ENCODE measurements at places on chromosomes 13 and 19.
A peak's percentile ranks its signal among the peaks of the same experiment; 100 is the strongest.

DNA sequence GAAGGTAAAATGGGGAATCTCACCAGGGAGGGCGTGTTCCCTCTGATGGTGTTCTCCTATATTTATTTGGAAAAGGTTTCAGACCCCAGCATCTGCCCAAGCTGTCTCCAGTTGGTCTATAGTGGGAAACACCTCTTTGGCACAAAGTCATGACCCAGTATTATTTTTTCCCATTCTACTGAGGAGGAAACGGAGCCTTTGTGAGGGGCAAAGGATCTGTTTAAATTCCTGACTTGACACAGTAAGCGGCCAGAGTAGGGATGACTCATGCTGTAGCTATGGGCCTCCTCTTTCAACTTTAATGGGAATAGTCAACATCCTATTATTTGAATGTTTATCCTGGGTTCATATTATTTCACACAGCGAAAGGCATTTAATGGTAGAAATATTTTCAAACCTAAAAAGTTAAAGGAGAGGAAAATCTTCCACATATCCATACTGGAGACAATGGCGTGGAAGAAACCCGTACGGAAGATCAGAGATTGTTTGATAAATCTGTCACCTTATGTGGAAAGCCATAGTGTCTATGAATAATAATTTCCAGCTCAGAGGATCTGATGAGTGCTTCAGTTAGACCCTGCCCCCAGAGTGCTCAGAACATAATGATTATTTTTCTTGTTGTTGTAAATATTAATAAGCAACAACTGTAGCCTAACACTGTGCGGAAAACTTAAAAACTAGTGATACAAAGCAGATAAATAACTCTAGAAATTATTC, 126.0 kb downstream of the FOXO1 start:
- DNase-seq, result peak; percentile 75

DNA sequence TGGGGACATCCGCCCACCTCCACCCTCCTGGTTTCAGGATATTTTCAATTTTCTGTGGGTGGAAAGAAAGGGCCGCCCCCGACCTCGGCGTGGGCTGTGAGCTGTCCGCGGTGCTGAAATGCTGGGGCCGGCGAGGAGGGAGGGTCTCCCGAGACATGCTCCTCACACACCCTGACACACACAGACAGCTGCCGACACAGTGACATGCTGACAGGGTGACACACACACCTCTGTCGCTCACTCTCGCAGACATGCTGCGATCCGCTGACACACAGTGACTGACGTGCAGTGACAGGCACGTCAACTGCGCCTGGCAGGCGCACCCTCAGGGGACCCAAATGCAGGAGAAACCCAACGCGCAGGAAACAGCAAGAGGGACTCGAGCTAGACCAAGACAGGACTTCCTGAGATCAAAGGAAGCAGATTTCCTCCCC, 25.1 kb upstream of the MEIS3 start:
- peak; percentile 89 for DNase-seq

DNA sequence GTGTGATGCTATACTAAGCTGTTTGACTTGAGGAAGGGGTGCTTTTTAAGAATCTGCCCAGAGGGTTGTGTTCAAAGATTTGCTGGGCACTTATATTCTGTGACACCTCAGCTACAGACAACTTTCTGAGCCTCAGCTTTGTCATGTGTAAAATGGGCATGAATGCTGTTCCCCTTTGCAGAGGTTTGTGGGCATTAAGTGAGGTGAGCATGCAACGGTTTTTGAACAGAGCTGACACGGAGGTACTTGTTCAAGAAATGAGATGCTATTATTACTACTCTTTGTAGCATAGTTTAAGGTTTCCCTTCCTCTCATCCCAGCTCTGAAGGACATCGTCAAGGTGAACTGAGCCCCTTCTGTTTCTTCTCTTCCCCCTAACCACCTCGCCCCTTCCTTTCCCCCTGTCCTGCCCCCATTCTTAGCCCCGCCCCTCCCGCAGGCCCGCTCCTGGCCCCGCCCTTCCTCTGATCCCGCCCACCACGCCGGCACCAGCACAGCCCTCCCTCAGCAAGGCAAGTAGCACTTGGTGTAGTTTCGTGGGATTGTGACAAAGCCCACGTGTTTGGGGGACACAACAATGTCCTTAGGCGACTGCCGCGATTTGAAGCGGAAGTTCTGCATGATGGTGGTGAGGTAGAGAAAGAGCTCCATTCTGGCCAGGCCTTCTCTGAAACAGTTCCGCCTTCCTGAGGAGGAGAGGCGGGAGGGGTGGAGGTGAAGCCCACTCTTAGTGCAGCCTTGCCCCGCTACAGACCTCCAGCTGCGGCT, 26.1 kb upstream of the CYP2A7 start:
- DNase-seq, result peak; percentile 74

DNA sequence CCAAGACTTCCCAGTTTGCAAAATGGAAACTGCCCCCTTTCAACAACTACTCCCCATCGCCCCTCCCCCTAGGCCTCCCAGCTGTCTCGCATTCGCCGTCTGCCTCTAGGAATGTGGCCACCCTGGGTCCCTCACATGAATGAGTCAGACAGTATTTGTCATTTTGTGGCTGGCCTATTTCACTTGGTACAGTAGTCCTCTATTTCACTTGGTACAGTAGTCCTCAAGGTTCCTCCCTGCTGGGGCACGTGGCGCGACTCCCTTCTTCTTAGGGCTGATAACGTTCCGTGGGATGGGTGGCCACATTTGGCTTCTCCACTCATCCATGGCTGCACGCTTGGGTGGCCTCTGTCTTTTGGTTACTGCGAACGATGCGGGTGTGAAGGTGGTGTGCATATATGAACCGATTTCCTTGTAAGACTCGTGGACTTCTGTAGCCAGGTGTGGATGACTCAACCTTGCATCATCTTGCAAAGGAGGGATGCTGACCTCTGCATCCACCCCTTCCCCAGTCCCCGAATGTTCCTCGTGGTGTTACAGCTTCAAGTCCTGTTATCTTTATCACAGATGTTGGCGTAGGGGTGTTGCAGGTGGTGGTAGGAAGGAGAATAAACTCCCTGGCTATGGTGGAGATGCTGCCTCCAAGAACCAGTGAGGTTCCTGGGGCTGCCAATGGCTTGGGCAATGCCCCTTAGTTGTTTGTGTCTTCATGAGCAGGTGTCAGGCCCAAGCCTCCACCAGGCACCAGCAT, 112.1 kb upstream of the SOX1 start:
- peak; percentile 68 for DNase-seq

- DNase-seq, result no peak
Observed at GRCh38 chr19:39595950-39596349, 6.4 kb upstream of the LGALS13 start.

DNA sequence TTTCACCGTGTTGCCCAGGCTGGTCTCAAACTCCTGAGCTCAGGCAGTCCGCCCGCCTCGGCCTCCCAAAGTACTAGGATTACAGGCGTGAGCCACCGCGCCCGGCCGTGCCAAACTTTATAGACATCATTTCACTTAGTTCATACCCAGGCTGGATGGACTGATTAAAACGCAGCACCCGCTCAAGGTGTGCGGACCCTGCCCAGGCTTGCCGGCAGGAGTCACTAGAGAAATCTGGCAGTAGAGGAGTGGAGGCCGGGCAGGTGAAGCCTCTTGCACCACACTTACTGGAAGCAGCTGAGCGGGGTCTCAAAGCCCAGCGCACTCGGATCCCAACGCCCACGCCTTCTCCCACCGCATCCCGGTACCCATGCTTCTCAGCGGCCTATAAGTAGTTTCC, 11.4 kb downstream of the PTGIR start:
- peak; percentile 44 for DNase-seq

DNA sequence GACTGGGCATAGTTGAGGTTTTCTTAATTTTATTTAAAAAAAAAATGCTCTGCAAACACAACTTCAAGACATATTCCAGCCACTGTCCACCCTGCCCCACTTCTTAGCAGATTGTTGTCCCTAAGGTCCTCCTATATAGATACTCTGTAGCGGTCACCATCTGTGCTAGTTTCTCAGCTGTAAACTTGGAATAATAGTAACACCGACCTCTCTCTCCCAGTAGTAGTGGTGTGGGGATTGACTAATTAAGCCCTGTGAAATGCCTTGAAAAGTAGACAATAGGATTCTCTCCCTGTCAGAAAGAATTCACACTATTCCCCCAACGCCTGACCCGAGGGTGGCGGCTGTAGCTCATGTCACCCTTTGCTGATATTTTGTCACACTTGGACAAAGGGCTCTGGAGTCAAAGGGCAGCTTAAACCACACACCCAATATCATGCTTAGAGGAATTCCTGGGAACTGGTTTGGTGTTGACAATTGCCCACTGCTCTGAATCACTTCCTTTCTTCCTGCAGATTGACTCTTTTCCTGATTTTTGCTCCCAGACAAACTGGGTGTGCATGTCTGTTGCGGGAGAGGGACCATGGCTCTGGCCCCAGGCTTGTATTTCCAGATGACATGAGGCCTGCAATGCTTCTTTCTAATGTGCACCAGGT, 9.2 kb upstream of the SERP2 start:
- DNase-seq, result peak; percentile 85

DNA sequence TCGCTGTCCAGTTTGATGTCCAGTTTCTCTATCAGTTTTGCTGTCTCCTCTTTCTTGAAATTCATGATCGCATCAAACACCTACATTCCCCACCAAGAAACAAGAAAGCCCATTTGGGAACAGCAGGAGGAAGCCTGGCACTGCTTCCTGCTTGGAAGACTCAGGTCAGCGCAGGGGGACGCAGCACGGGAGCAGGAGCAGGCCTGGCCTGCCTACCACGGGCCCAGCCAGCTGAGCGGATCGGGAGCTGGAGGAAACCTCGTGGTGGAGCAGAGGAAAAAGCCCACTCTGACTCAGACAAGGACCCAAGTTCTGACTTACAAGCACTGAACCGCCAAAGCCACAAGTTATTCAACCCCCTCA, 3.9 kb downstream of the EEF2 start:
- DNase-seq, result no peak

GRCh38 chr13:30900436-30900835, 5.6 kb upstream of the MEDAG start:
- no peak for DNase-seq

All from endodermal cell (in vitro differentiated cells).